T-helper 2 cell (primary cell): ENCODE measurements at places on chromosomes 16 and 17.

DNA sequence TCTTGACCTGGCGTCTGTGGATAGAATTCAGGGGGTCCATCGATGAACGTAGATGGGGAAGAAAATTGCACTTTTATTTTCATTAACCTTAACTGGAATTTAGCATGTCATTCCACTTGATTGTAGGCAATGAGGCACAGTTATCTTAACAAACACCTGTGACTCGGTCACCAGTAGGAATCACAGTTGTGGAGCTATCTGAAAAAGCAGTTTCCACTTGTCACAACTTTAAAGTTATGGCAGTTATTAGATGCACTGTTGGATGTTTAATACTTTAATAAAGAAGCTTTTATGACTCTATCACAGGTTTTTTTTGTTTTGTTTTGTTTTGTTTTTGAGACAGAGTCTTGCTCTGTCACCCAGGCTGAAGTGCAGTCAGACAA, 83.7 kb upstream of the LGALS9 start:
- DNase-seq = no peak

DNA sequence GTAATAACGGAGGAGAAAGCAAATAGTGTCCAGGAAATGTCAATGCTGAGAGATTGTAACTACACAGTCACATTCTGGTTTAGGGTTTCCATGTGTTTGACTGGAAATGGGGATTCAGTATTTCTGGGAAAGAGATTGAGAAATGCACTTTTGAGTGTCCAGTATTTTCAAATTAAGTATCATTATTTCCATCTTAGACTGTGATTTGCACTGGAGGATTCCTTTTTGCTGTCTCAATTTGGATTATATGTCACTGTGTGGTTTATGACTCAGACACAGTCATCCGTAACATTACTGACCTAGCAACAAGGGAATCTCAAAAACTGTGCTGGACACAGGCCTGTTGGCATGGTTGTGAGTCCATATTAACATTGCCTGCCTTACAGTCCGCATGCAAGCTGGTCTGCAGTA, 681.4 kb downstream of the CDH11 start:
- DNase-seq = no peak

DNA sequence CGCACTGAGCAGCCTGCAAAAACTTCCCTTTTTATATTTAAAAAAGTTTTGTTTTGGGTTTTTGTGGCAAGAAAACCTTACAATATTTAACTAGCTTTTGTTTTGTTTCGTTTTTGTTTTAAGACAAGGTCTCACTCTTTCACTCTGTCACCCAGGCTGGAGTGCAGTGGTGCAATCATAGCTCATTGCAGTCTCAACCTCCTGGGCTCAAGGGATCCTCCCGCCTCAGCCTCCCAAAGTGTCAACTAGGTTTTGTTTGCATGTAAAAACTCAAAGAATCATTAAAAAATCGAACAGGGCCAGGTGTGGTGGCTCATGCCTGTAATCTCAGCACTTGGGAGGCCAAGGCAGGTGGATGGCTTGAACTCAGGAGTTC, 77.9 kb upstream of the FA2H start:
- no peak for DNase-seq

GRCh38 chr16:19753815-19754643, 36.0 kb downstream of the IQCK start:
- DNase-seq = no peak

GRCh38 chr17:60327134-60327900, 64.6 kb downstream of the USP32 start:
- DNase-seq = no peak

GRCh38 chr17:63701868-63702720, 2.2 kb upstream of the LIMD2 start:
- peak; percentile 54 for DNase-seq

DNA sequence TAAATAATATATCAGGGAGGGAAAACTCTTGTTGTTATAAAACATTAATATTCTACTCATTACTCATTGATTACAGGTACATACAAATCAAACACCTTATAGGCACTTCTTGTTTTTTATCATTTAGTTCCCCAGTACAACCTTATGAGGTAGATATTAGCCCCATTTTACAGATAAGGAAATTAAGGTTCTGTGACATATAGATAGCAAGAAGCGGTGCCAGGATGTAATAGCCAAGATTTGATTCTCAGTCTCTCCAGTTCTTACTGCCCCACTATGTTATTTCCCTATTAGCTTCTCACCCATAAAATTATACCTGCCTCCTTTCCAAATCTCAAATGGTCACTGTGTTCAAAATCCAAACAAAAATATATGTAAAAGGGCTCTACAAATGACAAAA, 36.9 kb downstream of the CMTM3 start:
- DNase-seq = no peak

DNA sequence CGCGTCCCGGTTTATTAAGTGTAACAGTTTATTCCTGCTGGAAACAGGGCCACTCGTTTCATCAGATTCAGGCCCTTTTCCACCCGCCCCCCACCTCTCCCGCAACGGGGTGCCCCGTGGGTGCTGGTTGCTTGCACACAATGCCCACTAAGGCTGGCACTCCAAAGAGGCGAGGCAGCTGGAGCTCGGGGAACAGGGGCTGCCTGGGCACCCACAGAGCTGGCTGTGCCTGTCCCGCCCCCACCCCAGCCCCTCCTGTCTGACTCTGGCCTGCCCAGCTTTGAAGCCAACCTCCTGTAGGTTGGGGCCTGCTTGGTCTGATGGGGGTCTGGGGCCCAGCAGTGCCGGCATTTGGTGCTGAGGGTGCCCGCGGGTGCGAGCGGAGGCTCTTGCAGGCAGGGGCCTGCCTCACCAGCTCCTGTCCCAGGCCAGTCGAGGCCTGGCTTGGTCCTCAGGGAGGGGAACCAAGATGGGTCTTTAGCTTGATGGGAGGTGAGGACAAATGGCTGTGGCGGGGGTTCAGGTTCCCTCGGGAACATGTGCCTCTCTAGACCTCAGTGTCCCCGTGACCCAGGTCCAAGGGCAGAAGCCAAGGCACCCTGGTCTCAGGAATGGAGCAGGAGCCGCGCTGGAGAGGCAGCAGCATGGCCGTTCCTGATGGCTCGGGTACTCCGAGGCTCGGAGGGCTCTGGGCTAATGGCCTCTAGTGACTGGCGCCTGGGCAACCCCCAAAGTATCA, 20.1 kb downstream of the MYBBP1A start:
- no peak for DNase-seq

GRCh38 chr16:67720236-67720635, 1.1 kb upstream of the GFOD2 start:
- DNase-seq = no peak

DNA sequence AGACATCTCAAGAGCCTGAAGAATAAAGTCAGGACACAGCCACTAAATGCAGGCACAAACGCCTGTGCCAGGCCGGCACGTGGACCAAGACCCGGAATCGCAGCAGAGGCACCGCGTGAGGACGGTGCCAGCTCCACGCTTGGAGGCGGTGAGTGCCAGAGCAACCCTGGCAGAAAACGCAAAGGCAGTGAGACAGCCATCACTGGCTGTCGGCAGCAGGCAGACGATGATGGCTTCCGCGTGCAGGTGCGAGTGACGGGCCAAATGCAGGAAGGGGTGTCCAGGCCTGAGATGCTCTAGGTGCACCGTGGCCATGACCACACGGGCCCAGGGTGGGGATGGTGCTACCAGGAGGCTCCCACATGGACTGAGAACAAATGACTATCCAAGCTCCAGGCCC, 78.8 kb downstream of the LMF1 start:
- DNase-seq = no peak

DNA sequence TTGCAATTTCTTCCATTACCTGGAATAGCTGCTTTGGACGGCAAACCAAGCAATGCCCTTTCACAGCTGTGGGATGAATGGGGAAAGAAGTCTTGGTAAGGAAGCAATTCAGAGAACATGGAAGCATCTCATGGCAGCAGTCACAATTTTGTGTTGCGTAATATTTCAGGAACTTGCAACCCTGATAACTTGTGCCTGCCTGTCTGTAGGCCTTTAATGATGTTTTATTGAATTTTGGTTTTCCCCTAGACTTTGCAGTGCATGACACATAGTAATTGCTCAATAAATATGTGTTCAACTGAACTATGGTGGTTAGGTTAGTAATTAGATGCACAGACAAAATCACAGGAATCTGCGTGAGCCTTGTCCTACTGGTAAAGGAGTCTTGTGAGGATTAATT, 439.5 kb downstream of the WWOX start:
- DNase-seq = no peak

DNA sequence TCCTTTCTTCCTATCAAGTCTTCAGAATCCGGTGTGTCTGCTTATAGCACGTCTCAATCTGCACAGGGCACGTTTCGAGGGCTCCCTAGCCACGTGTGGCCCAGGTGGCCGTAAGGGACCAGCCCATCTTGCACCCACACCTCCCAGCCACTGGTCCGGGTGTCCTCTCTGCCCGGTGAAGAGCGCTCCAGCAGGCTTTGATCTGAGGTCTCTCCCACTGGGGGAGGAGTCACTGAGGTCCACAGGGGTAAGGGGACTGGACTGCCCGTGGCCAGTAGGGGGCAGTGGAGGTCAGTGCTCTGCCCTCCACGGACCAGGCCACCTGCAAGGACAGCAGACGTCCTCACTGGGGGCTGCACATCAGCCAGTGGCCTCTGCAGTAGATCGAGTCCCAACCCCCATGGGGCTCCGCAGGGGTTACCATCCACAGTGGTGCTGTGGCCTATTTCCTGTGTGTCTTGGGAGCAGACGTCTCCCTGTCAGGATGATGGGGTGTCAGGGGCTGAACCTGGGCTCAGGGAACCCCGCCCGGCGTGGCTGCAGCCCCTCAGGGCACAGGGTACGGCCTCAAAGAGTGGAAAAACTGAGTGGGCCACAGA, 204.1 kb upstream of the CIBAR2 start:
- DNase-seq = no peak

- DNase-seq = peak; percentile 47
Observed at GRCh38 chr16:66516808-66517585, 32.9 kb downstream of the TK2 start.

GRCh38 chr16:85988723-85989313, 89.9 kb downstream of the IRF8 start:
- no peak for DNase-seq

GRCh38 chr16:54022362-54022761, 264.2 kb downstream of the IRX3 start:
- DNase-seq = no peak

DNA sequence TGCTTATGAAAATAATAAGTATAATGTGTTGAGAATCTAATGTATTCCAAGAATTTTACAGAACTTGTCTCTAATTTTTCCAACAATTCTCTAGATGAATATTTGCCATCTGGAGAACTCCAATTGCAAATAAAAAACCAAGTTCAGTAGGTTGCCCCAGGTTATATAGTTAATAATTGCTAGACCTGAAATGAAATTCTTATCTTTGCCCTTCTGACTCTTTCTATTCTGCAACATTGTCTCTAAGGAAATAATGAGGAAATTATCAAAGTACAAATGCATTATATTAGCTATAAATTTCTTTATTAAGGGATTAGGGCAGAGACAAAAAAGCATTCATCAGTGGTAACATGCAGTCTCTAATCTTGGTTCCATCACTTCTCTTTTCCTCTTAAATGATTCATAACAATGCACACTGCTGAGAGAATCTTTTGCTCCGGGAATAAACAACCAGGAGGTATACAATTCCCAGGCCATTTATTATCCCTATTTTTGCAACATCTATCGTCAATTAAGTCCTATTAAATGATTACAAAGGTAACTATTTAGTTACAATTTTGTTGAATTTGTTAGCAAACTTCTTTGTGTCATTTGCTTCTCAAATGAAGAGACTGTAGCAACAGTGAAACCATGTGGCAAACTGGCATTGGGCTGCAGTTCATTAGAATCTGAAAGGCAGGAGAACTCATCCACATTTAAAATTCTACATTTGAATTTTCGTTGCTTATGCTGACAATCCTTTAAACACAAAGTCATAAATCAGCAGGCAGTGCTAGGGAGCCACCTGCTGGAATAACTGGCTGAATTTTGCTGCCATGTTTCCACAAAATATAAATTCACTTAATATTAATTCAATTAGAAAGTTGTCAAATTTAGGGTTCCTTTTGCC, 349.6 kb downstream of the KIF2B start:
- DNase-seq = no peak

DNA sequence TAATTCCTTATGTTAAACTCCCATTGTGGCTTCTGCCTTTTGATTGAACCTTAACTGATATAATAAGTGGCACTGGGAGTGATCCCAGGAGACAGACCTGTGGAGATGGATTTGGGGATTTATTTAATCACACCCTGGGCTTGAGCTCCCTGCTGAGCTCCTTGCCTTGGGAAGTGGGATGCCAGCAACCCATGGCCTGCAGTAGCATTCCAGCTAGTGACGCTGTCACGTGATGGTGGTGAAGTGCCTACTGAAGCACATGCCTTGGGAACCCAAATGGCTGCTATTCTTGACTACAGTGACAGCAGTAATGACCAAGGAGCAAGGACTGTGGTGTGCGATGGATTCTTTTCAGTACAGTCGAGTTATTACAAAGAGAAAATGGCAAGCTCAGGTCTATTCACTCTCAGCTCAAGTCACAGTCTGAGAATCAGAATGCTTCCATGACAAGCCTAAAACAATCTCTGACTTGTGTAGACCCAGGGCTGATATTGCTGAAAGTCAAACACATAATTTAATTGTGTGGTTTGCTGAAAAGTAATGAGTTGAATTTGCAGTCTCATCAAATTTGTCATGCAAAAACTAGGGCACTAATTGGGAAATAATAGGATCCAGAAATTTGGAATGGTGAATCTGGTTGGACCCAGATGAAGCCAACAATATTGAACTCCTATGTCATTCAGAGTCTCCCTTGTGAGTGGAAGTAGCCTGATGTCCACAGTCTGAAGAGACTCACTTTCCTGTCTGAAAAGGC, 47.1 kb downstream of the BCL7C start:
- no peak for DNase-seq

DNA sequence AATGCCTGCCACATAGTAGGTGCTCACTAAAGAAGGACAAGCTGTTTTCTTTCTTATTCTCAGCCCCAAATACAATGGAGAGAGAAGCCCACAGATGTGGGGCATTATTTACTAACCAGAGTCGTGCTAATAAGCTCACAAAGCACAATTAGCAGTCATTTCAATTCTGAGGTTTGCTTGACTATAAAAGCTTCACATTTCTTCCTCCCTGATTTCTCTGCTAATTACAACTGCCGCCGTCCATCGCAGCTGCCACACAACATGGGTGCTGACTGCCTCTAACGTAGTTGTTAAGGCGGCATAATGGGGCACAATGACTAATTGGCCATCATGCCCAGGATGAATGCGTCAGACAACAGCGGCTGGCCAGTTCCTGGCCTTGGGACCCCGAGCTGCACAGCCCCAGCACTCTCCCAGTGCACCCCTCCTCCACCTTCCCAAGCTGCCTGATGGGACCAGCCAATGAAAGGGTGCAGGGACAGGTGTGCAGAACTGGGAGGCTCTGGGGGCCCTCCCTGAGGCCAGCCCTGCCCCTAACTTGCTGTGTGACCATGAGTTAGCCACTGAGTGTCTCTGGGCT, 109.2 kb downstream of the CCT6B start:
- no peak for DNase-seq

GRCh38 chr16:78821335-78821734, 721.9 kb downstream of the WWOX start:
- DNase-seq = no peak
